ENCODE measurements at places on chromosomes 13 and 19.

DNA sequence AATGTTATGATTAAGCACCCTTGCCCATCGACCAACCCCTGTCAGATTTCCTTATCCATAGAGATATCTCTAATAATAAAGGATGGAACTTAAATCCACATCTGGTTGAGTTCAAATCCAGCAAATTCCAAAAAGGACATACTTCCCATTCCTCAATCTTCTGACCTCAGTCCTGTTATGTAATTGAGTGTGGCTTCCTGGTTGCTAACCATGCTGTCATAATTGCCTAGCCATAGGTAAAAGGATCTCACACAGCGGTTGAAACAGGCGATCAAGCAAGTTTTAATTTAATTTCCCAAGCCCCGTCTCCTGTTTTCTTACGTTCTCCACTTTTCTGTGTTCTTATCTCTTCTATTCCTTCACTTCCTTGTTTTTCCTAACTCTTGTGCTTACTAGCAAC is 550.3 kb downstream of the GPC6 start:
- DNase-seq: no peak

DNA sequence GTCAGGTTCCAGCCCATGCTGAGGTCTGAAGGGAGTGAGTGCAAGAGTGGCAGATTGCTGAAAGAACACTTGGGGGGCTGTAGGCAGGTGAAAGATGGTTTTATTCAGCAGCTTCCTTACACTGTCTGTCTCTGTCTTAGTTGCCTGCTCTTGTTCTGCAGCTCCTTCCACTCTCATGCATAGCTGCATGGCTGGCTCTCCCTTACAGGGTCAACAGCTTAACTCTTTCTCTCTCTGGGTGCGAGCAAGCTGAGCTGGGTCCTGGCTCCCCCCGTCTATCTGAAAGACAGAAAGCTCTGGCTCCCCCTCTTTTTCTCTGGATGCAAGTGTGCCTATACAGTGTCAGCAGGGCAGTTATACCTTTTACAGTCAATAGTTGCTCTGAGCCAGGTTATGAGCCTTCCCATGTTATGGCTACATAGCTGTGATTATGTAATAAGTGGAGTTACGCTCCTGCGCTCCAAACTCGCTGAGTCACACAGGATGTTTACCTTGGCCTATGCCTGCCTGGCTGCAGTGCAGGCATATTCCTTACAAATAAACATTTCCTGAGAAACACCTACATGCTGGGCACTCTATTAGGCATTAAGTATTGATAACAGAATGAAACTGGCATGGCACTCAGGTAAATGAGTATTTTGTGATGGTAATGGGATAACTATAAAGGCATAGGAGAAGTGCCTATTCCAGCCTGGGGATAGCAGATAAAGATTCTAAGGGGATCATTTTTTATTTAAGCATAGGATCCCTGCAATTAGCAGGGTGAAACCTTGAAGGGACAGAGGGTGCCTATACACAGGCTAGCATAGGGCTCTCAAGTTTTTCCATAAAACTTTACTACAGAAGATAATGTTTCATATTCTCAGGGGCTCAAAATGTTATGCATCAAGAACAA is 826.9 kb upstream of the PCDH9 start:
- no peak for DNase-seq

- no peak for DNase-seq
Measured at GRCh38 chr13:33911521-33911920, 93.6 kb downstream of the RFC3 start.

DNA sequence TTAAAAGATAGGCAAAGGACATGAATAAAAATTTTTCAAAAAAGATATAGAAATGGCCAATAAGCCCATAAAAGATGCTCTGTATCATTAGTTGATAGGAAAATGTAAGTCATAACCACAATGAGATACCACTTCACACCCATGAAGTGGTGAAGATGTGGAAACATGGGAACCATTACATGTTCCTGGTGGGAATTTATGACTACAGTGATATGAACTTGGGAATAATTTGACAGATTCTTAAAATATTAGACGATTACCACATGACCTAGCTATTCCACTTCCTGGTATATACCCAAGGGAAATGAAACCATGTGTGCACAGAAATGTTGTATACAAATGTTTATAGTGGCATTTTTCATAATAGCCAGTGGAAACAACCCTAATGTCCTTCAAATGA is 232.2 kb downstream of the GGACT start:
- no peak for DNase-seq

- DNase-seq: no peak
Measured at GRCh38 chr13:99617474-99618255, 116.4 kb downstream of the TM9SF2 start.

GRCh38 chr19:15702534-15702930 is 25.3 kb upstream of the OR10H2 start:
- no peak for DNase-seq

DNA sequence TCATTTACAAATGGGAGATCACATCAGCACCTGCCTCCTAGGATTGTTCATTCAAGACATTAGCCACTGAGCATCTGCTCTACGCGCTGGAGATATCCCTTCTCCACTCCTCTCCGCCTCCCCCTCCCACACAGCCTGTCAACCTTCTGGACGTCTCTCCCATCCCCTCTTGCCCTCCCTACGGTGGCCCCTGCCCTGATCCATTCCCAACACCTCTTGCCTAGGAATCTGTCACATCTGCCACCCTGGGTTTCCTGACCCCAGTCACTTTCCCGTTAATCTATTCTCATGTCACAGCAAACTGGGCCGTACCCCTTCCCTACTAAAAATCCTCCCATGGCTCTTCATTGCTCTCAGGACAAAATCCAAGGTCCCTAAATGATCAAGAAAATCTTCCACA is 10.3 kb downstream of the DYRK1B start:
- DNase-seq: no peak

GRCh38 chr13:29105779-29106178 is 285.6 kb downstream of the MTUS2 start:
- no peak for DNase-seq

DNA sequence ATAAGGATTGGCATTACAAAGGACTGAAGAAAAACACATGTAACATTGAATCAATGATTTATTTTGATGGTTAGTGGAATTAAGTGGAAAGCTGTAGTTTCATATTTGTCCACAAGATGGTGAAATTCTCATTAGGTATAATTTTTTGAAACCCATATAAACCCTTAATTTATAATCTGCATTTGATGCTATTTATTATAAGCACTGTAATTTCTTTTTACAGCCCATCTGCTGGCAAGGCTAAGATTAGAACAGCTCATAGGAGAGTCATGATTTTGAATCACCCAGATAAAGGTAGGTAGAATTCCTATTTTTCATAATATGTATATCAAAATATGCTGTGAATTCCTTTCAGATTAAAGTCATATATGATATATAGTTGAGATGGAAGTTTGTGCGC is 62.2 kb downstream of the DNAJC15 start:
- no peak for DNase-seq

DNA sequence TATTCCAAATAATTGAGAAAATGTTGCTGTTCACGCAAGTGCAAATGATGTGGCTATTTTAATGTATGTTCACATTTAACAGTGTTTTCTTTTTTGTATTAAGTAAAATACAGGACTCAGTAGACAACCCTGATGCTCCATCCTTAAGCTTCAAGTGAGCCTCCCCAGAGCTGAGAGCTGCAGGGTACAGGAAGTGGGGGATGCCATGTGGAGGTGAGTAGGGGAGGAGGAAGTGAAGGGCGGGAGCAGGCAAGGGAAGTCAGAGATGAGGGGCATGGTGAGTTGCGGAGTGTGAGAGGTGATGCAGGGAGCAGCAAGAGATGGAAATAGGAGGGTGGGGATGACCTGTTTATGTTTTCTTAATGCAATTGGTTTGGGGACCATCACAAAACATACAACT is 711.0 kb downstream of the UQCRFS1 start:
- DNase-seq: no peak
